ENCODE measurements at places on chromosomes 2 and 18.

GRCh38 chr2:26555246-26556133 is 77.6 kb upstream of the OTOF start:
- no peak for DNase-seq

DNA sequence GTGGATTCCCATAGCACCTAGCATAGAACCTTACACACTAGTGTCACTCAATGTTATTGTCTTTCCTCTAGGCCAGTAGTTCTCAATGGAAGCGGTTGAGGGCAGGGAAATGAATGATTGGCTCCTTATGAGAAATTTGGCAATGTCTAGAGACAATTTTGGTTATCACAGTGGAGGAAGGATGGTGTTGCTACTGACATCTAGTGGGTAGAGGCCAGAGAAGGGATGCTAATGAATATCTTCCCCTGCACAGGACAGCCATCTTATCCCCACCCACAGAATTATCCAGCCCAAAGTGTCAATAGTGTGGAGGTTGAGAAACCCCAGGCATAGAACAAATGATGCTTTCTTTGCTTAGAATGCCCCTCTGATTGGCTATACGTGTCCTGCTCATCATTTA is 15.8 kb downstream of the C18orf63 start:
- DNase-seq = no peak

GRCh38 chr2:170892391-170892951 is 36.6 kb upstream of the GORASP2 start:
- DNase-seq = no peak

- no peak for DNase-seq
Measured at GRCh38 chr2:240346753-240347372, 88.6 kb upstream of the GPC1 start.

- DNase-seq = peak; percentile 79
Measured at GRCh38 chr18:12049978-12050811, 43.4 kb upstream of the ANKRD62 start.

- no peak for DNase-seq
Measured at GRCh38 chr2:218782528-218782844, 539 bp downstream of the CYP27A1 start.

- no peak for DNase-seq
Measured at GRCh38 chr2:7766088-7766722, 849.0 kb downstream of the RNF144A start.

DNA sequence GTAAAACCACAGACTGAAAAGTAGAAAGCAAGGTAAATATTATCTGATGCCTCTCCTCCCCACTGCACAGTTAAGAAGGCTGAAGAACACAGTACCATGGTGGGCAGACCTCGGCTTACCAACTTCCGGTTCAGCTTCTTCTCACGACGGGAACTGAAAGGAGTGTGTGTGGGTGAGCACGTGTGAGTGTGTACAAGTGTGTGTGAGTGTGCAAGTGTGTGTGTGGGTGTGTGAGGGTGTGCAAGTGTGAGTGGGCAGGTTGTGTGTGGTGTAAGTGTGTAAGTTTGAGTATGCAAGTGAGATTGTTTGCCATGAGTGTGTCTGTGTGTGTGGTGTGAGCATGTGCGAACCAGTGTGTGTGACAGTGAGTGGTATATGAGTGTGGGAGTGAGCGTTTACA is 103.5 kb downstream of the ADD2 start:
- DNase-seq = peak; percentile 14

DNA sequence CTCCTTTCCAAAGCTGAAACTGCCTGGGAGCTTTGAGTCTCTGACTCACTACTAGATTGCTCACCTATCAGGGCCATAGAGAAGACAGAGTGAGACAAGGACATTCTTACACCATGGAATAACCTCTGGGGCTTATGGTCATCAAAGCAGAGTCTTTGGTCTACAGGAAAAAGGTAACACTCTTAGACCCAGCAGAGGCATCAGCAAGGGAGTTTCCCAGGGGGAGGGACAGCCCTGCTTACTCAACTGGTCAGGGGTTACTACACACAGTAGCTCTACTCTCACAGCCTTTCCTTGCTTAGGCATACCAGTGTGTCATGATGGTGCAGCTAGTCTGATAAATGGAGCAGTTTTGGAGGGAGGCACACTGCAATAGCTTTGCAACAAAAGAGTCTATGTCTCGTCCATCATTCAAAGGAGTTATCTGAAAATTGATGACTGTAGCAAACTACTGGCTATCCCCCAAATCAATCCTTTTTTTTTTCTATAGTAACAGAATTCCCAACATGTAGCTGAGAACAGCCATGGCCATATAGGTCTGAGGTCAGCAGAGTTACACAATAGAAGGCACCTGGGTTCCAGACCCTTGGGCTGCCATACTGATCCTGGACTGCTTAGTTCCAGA is 22.4 kb upstream of the CD28 start:
- DNase-seq = no peak

DNA sequence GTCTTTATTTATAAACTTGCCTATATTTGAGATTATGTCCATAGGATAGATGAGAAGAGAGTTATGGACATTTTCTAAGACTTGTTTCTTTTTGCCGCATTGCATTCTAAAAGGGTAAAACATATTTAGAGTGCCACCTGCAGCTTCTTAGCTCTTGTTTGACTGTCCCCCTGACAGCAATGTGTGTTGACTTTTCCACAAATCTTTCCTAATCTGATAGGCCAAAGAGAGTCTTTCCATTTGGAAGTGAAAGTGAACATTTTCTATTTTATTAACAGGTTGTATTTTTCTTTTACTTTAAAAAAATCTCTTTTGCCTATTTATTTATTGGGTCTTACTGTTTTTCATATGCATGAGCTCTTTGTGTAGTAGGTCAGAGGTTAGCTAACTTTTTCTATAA is 58.4 kb downstream of the FMNL2 start:
- DNase-seq = no peak

GRCh38 chr2:99850084-99850710 is 292.2 kb downstream of the AFF3 start:
- no peak for DNase-seq

DNA sequence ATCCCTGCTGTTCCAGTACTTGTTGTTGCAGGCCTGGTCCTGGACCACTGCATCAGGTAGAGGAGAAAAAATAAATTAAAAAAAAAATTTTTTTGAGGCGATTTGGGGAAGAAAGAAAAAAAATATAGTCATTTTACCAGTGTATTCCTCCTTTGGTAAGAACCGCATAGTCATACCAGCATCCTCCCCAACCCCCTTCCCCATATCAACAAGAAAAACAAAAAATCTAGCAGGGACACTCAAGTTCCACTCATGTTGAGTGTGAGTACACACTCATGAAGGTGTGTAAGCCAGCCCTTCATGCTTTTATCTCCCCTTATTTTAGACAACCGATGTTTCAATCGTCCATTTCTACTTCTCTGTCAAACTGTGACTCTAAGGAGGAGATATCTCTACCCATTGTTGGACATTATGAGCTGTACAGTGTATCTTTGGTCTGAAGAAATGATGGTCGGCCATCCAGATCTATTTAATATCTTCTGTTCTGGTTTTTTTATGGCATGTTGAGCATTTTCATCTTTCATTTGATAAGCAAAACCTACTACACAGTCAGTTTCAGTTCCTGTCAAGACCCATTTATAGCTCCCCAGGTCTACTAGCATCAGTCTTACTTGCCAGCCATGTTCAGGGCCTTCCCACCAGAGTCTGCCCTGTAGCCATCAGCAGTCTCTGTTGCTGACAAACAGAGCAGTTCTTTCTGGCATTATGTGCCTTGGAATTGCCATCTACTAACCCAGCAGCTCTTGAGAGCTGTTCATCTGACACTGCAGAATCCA is 20.0 kb downstream of the ELP2 start:
- DNase-seq = peak; percentile 73

DNA sequence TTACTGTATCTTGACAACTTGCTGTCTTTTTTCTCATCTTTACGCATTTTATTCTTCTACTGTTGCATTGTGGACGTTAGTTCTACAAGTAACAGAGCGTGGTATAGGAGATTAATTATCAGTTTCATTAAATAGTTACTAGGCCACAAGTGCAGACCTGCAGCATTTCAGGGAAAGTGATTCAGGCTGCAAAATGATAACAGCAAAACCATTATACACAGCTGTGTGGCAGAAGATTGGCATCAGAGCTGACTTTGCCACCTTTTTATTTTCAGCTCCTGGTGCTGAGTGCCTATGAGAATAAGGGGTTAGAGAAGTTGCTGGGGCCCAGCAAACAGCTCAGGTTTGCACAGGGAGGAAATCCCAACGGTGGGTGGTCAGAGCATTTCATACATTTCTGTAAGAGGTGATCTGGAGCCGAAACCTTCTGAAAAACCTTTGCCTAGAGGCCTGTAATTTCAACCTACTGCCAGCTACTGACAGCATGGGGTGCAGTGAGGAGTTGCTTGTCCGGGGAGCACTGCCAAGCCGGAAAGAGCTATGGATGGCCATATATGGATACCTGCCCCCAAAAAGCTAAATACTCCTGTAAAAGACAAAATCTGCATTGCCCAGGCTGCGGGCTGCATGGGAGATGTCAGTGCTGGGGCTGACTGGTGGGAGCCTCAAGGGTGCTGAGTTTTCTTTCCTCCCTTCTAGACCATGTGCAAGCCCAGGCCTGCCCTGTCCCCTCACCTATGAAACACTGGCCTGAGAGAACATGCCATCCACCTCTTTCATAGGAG is 2.7 kb upstream of the CCBE1 start:
- DNase-seq = no peak

DNA sequence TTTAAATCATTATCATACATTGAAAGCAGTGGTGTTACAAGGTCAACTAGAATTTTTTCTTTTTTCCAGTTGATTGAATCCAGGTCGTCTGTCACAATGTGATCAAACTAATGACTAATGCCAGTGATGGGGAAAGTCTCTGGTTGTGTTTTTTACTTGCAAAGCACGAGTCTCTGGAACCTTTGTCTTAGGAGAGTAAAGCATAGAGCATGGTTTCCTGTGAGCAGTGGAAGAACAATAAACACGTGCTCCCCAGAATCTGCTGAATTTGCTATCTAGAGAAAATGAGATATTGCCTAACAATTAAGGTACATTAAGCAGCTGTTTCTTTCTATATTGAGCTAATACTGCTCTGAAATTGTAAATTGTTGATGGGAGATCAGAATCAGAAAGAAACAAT is 1332.4 kb upstream of the TMEFF2 start:
- DNase-seq = no peak

DNA sequence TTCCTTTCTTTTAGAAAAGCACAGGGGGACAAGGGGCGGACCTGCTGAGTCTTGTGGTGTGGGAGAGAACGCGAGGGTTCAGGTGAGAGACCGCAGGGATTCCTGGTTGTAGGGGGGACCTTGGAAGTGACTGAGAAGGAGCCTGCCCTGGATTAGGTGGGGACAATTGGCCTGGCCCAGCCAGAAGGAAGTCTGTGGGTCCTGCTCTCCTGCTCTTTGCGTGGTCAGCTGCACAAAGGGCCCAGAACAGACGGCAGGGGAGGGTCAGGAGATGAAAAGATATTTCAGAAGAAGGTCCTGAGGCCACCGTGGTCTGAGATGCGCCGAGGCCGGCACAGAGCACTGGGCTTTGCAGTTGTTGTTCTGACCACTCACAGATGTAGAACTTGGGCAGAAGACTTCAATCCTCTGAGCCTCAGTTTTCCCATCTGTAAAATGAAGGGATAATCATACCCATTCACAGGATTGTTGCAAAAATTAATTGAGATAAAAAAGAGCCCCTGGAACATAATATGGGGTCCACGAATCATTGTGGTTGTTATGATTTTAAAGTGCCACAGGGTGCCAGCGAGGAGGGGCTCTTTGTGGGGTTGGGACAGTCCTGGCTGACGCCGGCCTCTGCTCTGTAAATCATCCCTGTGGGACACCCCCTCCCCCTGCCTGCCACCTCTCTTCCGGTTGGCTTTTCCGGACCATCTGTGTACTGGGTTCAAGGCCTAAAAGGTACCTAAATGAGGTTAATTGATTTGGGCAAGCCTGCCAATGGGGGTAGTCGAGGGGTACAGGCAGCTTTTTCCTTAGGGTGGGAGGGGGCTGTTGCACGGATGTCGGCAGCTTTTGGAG is 1.8 kb downstream of the LPIN1 start:
- DNase-seq = peak; percentile 43

DNA sequence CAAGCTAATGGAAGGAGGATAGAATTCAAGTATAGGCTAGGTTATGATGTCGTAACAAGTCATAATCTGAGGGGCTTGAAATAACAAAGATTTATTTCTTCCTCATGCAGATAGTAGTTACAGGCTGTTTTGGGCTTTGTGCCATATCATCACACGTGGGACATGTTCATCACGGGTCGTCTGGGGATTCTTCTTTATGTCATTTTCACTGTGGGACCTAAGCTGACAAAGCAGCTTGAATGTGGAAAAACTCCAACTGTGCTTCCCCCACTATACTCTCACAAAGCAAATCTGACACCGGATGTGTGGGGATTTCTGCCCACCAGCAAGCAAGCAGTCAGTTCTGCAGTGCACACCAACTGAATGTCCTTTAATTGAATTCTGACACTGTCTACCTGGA is 124.8 kb downstream of the LTBP1 start:
- DNase-seq = peak; percentile 38

GRCh38 chr18:32328974-32329373 is 139.1 kb downstream of the MEP1B start:
- DNase-seq = no peak

- no peak for DNase-seq
Measured at GRCh38 chr18:46040033-46040746, 31.9 kb downstream of the PSTPIP2 start.

DNA sequence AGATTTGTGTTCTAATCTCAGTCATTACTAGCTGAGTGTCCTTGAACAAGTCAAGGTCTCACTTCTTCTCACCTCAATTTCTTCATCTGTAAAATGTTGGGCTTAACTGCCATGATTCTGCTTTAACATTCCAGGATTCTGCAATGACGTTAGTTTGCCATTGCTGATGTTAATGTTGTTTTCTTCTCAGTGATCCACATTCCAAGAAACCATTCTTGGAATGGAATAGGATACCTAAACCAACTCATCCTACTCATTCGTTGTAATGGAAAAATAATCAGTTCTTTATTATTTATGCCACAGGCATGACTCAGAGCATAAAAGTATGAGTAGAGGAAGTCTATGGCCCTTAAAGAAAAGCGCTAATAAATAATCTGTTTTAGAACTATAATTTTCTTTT is 140.2 kb upstream of the ETAA1 start:
- DNase-seq = no peak

DNA sequence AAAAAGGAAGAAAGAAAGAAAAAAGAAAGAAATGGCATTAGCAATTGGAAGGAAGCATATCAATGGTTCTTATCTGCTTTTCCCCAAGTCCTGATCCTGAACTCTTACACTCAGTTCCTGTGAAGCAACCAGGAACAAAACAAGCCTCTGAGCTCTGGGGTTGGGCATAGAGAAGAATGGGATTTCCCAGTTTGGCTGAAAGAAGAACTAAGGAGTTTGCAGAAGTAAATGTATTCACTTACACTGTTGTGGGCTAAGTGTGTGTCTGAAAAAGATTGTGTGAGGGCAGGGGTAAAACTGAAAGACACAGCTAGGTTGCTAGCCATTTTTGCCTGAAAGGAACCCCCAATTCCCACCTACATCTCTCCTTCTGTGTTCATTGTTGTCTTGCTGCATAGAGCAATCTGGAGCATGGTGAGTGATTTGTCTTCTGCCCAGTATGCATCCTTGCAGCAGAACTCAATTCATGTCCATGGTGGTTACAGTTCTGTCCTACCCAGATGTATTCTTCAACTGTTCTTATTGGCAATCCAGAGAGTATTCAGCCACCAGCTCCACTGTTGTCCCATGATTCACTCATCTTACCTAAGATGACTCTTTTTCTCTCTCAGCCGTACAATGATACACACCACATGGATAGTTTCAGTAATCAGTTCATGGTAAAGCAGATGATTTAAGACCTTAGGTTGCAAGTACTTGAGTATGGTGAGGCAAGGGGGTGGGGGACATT is 348.7 kb downstream of the ARHGAP15 start:
- no peak for DNase-seq

GRCh38 chr2:112803691-112804521 is 19.6 kb upstream of the IL1A start:
- no peak for DNase-seq
